ENCODE measurements at places on chromosomes 3 and 15.

DNA sequence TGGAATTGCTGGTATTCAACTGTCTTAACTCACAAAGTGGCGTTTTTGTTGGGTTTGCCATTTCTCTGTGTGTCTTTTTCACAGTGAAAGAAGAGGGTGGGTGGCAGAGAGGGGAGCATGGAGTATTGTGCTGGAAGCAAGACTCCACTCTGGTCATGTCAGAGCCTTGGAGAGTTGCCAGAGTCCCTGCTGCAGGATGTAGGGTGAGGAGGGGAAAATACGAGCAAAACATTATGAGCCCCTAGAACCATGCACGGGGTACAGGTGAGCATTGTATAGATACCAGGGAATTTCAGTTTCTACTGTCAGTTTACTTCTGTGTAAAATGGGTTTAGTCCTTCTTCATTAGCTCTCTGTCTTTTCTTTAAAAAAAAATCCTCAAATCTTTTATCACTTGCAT lies 249.9 kb downstream of the CACNA2D3 start:
- H3K27ac ChIP-seq, result no peak overlapping the region
- no peak overlapping the region for H3K4me3 ChIP-seq
- peaks cover 14% of the 10 kb centered on the region for H3K27me3 ChIP-seq
- no peaks in the 10 kb centered on the region for H3K36me3 ChIP-seq
- DNase-seq, result no peak

GRCh38 chr3:29280404-29281093 lies at the start of gene RBMS3:
Gene RBMS3, plus strand, starts transcription at chr3:29281071.
- no peaks in the 10 kb centered on the region for H3K27me3 ChIP-seq
- H3K27ac ChIP-seq, result peak within 1 kb of the TSS; percentile 99
- no peaks in the 10 kb centered on the region for H3K36me3 ChIP-seq
- peak; percentile 70 for DNase-seq

GRCh38 chr3:187242900-187243299 lies 45.6 kb downstream of the RTP1 start:
- H3K36me3 ChIP-seq, result peaks cover 7% of the 10 kb centered on the region
- H3K4me3 ChIP-seq, result no peak overlapping the region
- H3K27ac ChIP-seq, result no peak overlapping the region
- H3K4me1 ChIP-seq, result peaks cover 6% of the 10 kb centered on the region
- DNase-seq, result no peak
- peaks cover 4% of the 10 kb centered on the region for H3K27me3 ChIP-seq

DNA sequence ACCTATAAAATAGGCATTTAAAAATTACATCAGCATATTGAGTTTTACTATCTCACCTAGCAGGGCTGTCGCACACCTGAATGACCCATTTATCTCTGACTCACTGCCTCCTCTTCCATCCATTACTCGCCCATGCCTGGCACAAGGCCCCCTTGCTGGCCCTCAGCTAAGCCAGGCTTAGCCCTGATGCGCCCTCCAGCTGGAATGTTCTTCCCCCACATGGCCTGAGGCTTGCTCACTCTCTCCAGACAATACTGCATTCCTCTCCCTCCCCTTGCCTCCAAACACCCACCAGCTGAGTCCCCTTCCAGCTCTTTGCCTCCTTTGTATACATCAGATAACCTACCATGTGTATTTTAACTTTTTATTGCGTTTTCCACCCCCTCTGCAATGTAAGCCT lies 7.2 kb downstream of the SH3BP5 start:
- peaks cover 60% of the 10 kb centered on the region for H3K4me1 ChIP-seq
- peaks cover 9% of the 10 kb centered on the region for H3K27me3 ChIP-seq
- H3K27ac ChIP-seq, result peak overlapping the region; percentile 78

DNA sequence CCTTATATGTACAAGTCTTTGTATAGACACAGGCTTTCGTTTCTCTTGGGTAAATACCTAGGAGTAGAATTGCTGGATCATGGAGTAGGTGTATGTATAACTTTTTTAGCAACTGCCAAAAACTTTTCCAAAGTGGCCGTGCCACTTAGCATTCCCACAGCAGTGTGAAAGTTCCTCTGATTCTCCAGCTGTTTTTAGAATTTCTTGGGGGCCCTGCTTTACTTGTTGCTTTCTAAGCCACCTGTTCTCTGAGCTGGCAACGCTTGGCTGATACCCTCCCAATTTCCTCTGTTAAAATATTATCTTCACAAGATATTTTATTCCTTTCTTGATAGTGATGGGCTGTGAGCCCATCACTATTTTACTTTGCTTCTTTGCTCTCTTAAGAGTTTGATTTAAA lies 19.2 kb downstream of the LIMD1 start:
- peaks cover 14% of the 10 kb centered on the region for H3K4me1 ChIP-seq
- no peak for DNase-seq
- no peaks in the 10 kb centered on the region for H3K36me3 ChIP-seq
- no peak overlapping the region for H3K27ac ChIP-seq
- H3K4me3 ChIP-seq, result no peak overlapping the region

DNA sequence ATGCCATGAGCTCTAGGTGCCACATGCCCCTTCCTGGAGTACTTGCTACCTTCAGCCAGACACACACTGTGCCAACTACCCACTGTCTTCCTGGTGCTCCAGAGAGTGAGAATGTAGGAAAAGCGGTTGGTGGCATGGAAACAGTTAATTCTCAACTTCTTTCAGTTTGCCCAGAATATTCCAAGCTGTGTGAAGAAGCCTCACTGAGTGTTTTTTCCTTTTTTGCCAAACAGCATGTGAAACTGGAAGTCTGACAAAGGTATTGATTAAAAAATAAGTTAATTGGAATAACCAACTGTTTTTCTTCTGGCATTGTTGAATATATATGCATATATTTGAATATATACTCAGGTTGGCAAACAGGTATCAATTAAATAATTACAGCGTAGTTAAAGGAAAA lies 52.8 kb downstream of the LRRC3B start:
- H3K27me3 ChIP-seq, result no peaks in the 10 kb centered on the region
- H3K4me3 ChIP-seq, result no peak overlapping the region
- DNase-seq, result no peak
- no peaks in the 10 kb centered on the region for H3K4me1 ChIP-seq
- H3K36me3 ChIP-seq, result no peaks in the 10 kb centered on the region
- no peak overlapping the region for H3K27ac ChIP-seq

- H3K27me3 ChIP-seq, result peaks cover 86% of the 10 kb centered on the region
- peaks cover 17% of the 10 kb centered on the region for H3K4me1 ChIP-seq
- H3K4me3 ChIP-seq, result no peak overlapping the region
- H3K27ac ChIP-seq, result no peak overlapping the region
Observed at GRCh38 chr3:184540777-184541681, 20.6 kb upstream of the EPHB3 start.

- peaks cover 50% of the 10 kb centered on the region for H3K27me3 ChIP-seq
- no peak overlapping the region for H3K4me3 ChIP-seq
- no peaks in the 10 kb centered on the region for H3K4me1 ChIP-seq
- H3K27ac ChIP-seq, result no peak overlapping the region
- H3K36me3 ChIP-seq, result no peaks in the 10 kb centered on the region
- DNase-seq, result peak; percentile 46
Observed at GRCh38 chr15:43293432-43293831, 26.7 kb upstream of the TGM5 start.

- peaks cover 11% of the 10 kb centered on the region for H3K36me3 ChIP-seq
- DNase-seq, result peak; percentile 78
- H3K27ac ChIP-seq, result peak overlapping the region; percentile 81
- peaks cover 41% of the 10 kb centered on the region for H3K4me1 ChIP-seq
Observed at GRCh38 chr15:41904541-41905005, 10.7 kb upstream of the SPTBN5 start.

- no peak overlapping the region for H3K27ac ChIP-seq
- peaks cover 4% of the 10 kb centered on the region for H3K27me3 ChIP-seq
- H3K36me3 ChIP-seq, result no peaks in the 10 kb centered on the region
Observed at GRCh38 chr3:197586181-197586580, 30.4 kb upstream of the BDH1 start.

- no peak for DNase-seq
- H3K4me3 ChIP-seq, result no peak overlapping the region
- H3K36me3 ChIP-seq, result no peaks in the 10 kb centered on the region
- no peak overlapping the region for H3K27ac ChIP-seq
Observed at GRCh38 chr3:46901061-46901460, 23.5 kb downstream of the PTH1R start.

- no peak overlapping the region for H3K27ac ChIP-seq
- no peak for DNase-seq
- H3K36me3 ChIP-seq, result no peaks in the 10 kb centered on the region
- H3K27me3 ChIP-seq, result peaks cover 3% of the 10 kb centered on the region
Observed at GRCh38 chr3:107394502-107394901, 17.3 kb downstream of the CCDC54 start.

GRCh38 chr15:82018201-82018600 lies 27.6 kb downstream of the MEX3B start:
- no peaks in the 10 kb centered on the region for H3K36me3 ChIP-seq
- no peak for DNase-seq
- H3K4me3 ChIP-seq, result no peak overlapping the region
- H3K27me3 ChIP-seq, result peaks cover 19% of the 10 kb centered on the region
- no peak overlapping the region for H3K27ac ChIP-seq

- DNase-seq, result no peak
- H3K27me3 ChIP-seq, result peaks cover 6% of the 10 kb centered on the region
- no peaks in the 10 kb centered on the region for H3K4me1 ChIP-seq
- no peak overlapping the region for H3K27ac ChIP-seq
- H3K4me3 ChIP-seq, result no peak overlapping the region
- no peaks in the 10 kb centered on the region for H3K36me3 ChIP-seq
Observed at GRCh38 chr3:102478160-102478559, 43.3 kb downstream of the ZPLD1 start.

DNA sequence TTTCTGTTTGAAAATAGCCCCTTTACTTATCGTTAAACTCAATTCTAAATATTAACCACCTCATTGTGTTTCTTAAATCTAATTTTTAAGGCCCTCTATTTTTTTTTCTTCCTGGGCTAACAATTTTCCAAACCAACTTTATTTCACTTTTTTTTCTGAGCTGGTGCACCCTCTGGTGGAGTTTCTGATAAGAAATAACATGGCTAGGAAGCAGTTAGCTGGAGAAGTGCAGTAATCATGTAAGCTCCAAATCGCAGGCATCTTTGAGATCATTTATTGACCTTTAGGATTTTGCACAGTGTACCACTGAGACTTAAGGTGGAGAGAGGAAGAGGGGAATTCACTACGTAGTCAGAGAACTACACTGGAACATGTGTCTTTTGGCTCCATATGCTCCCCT lies 6.4 kb downstream of the TMEM207 start:
- H3K27me3 ChIP-seq, result peaks cover 4% of the 10 kb centered on the region
- H3K4me3 ChIP-seq, result no peak overlapping the region
- H3K36me3 ChIP-seq, result no peaks in the 10 kb centered on the region

DNA sequence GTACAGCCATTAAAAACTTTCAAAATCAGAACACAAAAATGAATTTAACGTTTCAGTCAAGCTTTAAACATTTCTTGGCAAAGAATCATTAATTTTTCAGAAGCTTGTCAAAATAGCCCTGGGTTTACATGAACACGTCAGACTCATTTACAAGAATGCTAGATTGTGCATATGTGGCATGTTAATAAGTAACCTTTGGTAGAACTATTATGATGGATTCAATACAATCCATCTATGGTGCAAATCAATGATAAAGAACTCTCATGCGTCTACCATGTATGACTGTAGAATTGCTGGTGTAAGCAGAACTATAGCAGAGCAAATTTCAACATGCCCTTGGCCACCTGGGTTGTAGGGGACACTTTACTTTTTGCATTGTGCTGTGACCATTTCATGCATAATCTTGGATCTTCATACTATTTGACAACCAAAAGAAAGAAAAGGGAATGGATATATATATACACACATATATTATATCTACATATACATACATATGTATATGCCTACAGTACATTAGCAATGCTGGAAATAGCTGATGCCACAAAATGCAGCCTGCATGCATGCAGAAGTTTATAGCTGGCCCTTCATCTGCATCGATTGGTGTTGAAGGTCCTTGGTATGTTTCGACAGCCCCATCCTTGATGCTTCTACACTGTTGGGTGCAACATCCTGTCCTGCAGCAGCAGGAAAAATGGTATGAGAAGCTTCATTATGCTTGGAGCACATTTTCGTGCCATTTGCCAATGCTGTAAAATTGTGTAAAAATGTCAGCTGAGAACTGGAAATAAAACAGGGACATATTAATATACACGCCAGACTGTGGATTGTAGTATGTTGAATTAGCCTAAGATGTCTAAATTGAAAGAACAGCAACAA lies 189.0 kb downstream of the MBNL1 start:
- H3K4me3 ChIP-seq, result no peak overlapping the region
- H3K27ac ChIP-seq, result no peak overlapping the region
- H3K36me3 ChIP-seq, result peaks cover 5% of the 10 kb centered on the region
- DNase-seq, result no peak
- H3K4me1 ChIP-seq, result no peaks in the 10 kb centered on the region

- no peaks in the 10 kb centered on the region for H3K36me3 ChIP-seq
- DNase-seq, result no peak
- H3K27ac ChIP-seq, result no peak overlapping the region
- H3K4me3 ChIP-seq, result no peak overlapping the region
Observed at GRCh38 chr15:101315736-101316135, 20.7 kb upstream of the SNRPA1 start.

- no peaks in the 10 kb centered on the region for H3K27me3 ChIP-seq
- H3K4me1 ChIP-seq, result no peaks in the 10 kb centered on the region
- no peak for DNase-seq
Observed at GRCh38 chr3:152706991-152707713, 127.8 kb upstream of the P2RY1 start.

- H3K4me1 ChIP-seq, result no peaks in the 10 kb centered on the region
- DNase-seq, result no peak
- H3K27me3 ChIP-seq, result peaks cover under 1% of the 10 kb centered on the region
- no peak overlapping the region for H3K27ac ChIP-seq
- no peak overlapping the region for H3K4me3 ChIP-seq
Observed at GRCh38 chr15:34116620-34117019, 14.7 kb downstream of the PGBD4 start.

All from nephron progenitor cell (in vitro differentiated cells).